ENCODE measurements at places on chromosomes 5 and 9. TPM values are rescaled to one million over a fixed set of nuclear protein-coding genes. Genes with fewer than 3 reads are reported as not detected.

DNA sequence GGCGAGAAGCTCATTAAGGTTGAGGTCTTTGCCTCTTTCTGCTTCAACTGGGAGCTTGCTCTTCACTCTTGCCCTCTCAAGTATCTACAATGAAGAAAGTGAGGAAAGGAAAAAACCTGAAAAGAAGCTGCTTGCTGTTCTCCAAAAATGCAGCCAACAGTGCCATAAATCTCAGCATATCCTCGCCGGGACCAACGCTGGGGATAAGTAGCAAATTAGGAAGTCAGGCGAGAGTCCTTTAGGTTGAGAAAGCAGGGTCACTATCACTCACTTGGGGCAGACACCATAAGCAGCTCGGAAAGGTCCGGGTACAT, 399 bp downstream of the NUP155 start:
- no peaks in the 10 kb centered on the region for H3K27me3 ChIP-seq
- H3K27ac ChIP-seq: peak overlapping the region; percentile 97
- H3K4me1 ChIP-seq: peaks cover 41% of the 10 kb centered on the region
- H3K36me3 ChIP-seq: peaks cover 7% of the 10 kb centered on the region

- H3K36me3 ChIP-seq: no peaks in the 10 kb centered on the region
- peaks cover 34% of the 10 kb centered on the region for H3K27me3 ChIP-seq
- no peak for DNase-seq
- H3K4me1 ChIP-seq: peaks cover 13% of the 10 kb centered on the region
- H3K4me3 ChIP-seq: no peak overlapping the region
- H3K27ac ChIP-seq: no peak overlapping the region
Measured at GRCh38 chr5:42944989-42945388, 95.1 kb downstream of the ANXA2R start.

DNA sequence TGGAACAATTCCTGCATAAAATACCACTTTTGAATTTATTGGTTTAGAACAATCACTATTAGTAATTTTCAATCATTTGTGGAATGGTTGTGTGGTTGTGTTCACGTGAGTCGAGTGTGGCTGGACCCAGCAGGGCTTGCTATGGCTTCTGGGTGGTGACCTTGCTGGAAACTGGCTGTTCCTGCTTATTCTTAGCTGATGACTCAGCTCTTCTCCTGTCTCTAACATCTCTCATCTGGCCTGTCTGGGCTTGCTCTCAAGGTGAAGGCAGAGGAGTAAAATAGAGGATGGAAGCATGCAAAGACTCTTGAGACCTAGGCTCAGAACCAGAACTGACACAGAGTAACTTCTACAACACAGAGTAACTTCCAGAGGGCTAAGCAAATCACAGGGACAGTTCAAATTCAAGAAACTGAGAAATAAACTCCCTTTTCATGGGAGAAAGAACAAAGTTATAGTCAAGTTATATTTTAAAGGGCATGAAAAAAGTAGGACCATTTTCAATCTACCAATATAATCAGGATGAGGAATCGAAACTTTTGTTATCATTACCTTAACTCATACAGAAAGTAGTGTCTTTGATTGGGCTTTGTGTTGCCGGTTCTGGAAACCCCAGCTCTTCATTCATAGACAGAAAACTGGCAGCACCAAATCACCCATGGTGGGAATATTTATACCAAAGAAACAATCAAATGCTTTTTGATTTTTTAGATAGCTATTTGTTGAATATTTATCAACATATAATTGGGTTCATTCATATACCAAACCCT, 665.1 kb downstream of the CDH18 start:
- H3K36me3 ChIP-seq: no peaks in the 10 kb centered on the region
- H3K4me3 ChIP-seq: no peak overlapping the region
- H3K4me1 ChIP-seq: no peaks in the 10 kb centered on the region

- H3K4me3 ChIP-seq: no peak overlapping the region
- no peak overlapping the region for H3K27ac ChIP-seq
- peaks cover 26% of the 10 kb centered on the region for H3K36me3 ChIP-seq
- H3K27me3 ChIP-seq: no peaks in the 10 kb centered on the region
- H3K4me1 ChIP-seq: peaks cover 69% of the 10 kb centered on the region
Measured at GRCh38 chr5:62340392-62340791, 34.4 kb downstream of the KIF2A start.

DNA sequence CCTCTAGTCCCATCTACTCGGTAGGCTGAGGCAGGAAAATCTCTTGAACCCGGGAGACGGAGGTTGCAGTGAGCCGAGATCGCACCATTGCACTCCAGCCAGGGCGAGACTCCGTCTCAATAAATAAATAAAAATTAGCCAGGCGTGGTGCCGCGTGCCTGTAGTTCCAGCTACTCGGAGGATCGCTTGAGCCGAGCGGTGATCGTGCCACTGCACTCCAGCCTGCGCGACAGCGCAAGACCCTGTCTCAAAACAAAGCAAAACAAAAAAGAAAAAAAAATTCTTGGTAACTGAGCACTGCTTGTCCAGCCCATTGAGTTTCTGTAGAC, 710 bp upstream of the WDR55 start:
- peak overlapping the region; percentile 93 for H3K27ac ChIP-seq
- H3K27me3 ChIP-seq: no peaks in the 10 kb centered on the region
- peaks cover 28% of the 10 kb centered on the region for H3K4me1 ChIP-seq
- H3K36me3 ChIP-seq: peaks cover 50% of the 10 kb centered on the region
- peak overlapping the region; percentile 100 for H3K4me3 ChIP-seq

- H3K4me3 ChIP-seq: no peak overlapping the region
- H3K27ac ChIP-seq: no peak overlapping the region
- peaks cover 11% of the 10 kb centered on the region for H3K4me1 ChIP-seq
- peaks cover 11% of the 10 kb centered on the region for H3K27me3 ChIP-seq
- peaks cover 2% of the 10 kb centered on the region for H3K36me3 ChIP-seq
Measured at GRCh38 chr9:74940600-74940999, 12.1 kb downstream of the C9orf40 start.

DNA sequence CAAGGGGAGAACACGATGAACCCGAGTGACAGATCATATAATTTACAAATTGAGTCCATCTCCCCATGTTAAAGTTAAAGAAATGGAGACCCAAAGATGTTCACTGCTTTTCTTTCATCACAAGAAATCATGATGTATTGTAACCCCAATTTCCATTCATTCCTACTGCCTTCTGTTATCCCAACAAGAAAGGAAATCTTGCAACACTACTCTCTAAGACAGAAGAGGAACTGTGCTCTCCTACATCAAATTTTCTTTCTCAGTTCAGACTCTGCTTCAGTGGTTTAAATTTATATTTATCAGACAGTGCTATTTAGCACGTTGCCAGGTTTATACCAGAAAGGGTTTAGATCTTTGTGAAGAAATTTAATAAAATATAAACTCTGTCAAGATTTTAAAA, 83.8 kb upstream of the RASA1 start:
- H3K4me1 ChIP-seq: peaks cover 16% of the 10 kb centered on the region
- H3K36me3 ChIP-seq: no peaks in the 10 kb centered on the region
- DNase-seq: no peak
- no peak overlapping the region for H3K4me3 ChIP-seq
- peaks cover 6% of the 10 kb centered on the region for H3K27me3 ChIP-seq

DNA sequence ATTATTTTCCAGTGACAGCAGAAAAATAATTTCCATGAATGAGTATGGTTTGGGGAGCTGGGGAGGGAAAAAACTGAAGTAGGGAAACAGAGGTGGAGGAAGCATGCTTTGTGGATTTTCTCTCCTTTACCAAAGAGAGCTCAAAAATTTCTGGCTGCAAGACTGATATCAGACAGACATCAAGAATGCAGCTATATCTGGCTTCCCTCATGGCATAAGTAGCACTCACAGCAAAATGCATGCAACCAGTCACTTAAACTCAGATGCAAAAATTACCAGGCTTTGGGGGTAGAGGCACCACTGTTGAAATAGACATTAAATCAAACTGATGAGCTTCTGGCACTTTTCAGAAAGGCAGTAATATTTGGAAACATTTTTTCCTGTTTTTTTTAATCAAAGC, 196.9 kb downstream of the TSSK1B start:
- H3K4me1 ChIP-seq: no peaks in the 10 kb centered on the region
- no peak for DNase-seq
- H3K27ac ChIP-seq: no peak overlapping the region
- no peak overlapping the region for H3K4me3 ChIP-seq
- no peaks in the 10 kb centered on the region for H3K36me3 ChIP-seq
- H3K27me3 ChIP-seq: peaks cover 39% of the 10 kb centered on the region

The SOX30 gene
- 0.29 TPM for total RNA-seq

The CBY3 gene
- total RNA-seq: 0.66 TPM

The SETD9 gene
- total RNA-seq: 14.9 TPM

The SLC6A18 gene
- not detected for total RNA-seq

The LCN15 gene
- not detected for total RNA-seq
